ENCODE measurements at places on chromosomes 13 and 19. TPM values are rescaled to one million over a fixed set of nuclear protein-coding genes. Genes with fewer than 3 reads are reported as not detected.

PRR36 gene
- 0.35 TPM for total RNA-seq

PALM3 gene
- 0.70 TPM for total RNA-seq

ZNF765 gene
- 21.7 TPM for total RNA-seq

RPL21 gene
- 736 TPM for total RNA-seq

TMEM86B gene
- total RNA-seq = not detected

- no peak for DNase-seq
These were observed 349.1 kb downstream of the LIG4 start for GRCh38 chr13:107866032-107866940.

DNA sequence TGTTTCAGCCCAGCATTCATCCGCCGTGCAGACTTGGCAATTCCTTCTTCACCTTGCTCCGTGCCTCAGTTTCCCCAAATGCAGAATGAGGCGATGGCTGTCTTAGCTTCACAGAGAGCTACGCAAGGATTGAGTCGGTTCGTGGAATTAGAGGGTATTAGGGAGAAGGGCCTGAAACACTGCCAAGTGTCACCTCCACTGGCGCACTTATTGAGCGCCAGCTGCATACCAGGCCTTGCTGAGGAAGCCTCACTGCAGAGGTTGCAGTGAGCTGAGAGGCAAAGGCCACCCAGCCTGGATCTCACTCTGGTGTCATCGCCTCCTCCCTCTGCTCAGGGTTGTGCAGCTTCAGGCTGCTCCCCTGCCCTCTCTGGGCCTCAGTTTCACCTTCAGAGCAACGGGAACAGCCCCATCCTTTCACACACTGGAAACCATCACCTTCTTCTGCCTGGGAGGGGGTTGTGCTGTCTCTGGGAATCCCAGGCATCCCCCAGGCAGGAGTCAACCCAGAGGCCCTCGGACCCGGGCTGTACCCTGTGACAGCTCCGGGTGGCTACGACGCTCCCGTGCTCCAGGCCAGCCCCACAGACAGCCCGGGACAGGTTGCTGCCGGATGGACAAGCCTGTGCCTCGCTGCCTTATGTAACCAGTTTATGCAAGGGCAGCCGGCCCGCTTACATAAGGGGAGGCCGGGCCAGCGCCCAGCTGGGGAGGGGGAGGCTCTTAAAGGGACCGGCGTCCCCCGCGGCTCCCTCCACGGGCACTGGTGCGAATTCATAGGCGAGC, 31.9 kb downstream of the NFIC start:
- no peak for DNase-seq

GRCh38 chr19:3357271-3357991, 9.0 kb upstream of the NFIC start:
- DNase-seq = no peak

GRCh38 chr19:47049307-47049700, 880 bp upstream of the TMEM160 start:
- peak; percentile 91 for DNase-seq

DNA sequence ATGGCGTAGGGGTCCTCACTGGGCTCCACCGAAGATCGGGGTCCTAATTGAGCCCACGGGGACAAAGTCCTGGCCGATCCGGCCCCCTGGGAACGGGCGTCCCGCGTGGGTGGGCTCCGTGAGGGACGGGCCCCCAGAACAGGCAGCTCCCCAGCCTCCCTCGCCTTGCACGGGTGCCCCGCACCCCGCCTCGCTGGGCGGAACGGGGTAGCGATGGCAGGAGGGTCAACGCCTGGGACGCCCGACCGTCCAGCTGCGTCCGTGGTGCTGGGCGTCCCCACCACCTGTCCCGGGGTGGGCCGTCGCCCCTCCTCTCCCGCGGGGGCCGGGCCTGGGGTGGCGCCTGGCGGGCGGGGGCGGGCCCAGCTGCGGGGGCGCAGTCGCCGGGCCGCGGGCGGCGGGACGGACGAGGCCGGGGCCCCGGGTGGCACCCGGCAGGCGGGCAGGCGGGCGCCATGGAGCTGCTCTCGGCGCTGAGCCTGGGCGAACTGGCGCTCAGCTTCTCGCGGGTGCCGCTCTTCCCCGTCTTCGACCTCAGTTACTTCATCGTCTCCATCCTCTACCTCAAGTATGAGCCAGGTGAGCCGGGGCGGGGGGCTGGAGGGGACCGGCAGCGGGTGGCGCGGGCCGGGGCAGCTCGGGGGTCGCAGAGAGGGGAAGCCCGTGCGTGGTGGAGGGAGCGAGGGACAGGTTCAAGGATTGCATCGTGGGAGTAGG, at the start of gene TMEM38A:
Gene TMEM38A (plus strand): TSS at position 377 of the 717 bp plus-strand sequence. CDS start 79 bp downstream, at position 456.
- no peak for DNase-seq

DNA sequence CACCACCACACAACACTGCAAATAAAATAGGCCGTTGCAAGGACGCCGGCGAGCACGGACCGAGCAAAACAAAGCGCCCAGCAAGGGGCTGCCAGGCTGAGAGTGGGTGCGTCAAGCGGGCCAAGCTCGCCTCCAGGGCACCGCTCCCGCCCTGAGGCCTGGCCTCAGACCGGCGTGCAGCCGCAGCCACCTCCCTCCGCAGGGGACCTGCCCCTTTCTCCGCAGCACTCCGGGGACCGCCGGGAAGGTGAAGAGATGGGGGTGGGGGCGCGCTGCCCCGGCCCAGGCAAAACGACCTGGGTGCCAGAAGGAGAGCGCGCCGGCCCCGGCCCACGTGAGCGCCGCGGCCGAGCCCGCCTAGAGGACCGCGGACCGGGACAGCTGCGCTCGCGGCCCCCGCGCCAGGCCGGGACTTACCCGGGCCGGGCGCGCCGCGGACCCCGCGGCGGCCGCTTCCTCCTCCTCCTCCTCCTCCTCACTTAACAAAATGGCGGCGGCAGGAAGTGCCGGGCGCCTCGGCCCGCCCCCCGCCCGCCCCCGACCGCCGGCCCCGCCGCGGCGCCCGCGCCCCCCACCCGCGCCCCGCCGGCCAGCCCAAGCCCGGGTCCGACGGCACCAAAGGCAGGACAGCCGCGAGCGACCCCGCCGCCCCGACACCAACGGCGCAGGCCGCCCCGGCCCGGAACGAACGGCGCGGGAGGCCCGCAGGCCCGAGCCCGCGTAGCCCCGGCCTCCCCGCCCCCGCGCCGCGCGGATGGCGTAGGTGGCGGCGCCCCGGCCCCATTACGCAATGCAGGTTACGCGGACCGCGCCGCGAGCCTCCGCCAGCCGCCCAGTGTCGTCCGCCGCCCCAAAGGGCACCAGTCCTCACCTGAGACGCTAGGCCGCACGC, 674 bp downstream of the BRD4 start:
- DNase-seq = no peak

DNA sequence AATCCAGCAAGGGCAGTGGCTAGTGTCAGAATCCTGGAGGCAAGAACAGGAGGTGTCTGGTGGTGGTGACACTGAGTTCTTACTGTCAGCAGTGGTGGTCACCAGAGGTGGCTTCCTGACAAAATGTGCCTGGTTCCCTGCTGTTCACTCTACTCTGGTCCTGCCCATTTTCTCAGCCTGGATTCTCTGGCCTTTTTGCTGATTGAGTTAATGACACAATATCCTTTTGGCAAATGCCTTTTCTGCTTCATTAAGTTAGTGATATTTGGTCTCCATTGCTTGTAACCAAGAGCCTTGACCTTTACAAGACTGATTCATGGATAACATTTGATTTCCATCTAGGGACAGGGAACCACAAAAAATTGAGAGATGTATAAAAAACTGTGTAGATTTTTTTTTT, 51.1 kb downstream of the RFC3 start:
- peak; percentile 89 for DNase-seq

GRCh38 chr19:20079476-20079875, 1.7 kb downstream of the ZNF90 start:
- peak; percentile 25 for DNase-seq

GRCh38 chr13:41250993-41251392, 12.4 kb downstream of the MTRF1 start:
- DNase-seq = no peak

DNA sequence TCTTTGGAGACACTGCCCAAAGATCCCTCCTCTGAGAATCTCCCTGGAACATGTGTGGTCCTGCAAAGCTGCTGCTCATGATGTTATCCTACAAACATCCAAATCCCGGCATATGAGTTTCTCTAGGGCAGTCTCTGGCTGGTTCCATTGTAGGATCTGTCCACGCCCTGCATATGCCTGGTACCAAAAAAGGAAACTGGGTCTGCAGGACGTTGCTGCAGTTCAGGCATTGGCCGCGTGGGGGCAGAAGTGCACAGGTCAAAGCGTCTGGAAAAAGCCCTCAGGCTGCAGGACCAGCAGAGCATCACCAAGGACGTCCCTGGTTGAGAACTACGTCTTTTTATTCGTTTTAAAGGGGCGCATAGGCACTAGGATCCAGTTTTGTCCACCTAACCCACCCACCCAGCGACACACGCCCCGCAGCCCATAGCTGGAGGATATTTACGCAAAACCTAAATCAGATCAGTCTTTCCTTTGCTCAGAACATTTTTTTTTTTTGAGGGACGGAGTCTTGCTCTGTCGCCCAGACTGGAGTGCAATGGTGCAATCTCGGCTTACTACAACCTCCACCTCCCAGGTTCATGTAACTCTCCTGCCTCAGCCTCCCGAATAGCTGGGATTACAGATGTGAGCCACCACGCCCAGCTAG, 12.9 kb upstream of the ZNF564 start:
- peak; percentile 72 for DNase-seq

DNA sequence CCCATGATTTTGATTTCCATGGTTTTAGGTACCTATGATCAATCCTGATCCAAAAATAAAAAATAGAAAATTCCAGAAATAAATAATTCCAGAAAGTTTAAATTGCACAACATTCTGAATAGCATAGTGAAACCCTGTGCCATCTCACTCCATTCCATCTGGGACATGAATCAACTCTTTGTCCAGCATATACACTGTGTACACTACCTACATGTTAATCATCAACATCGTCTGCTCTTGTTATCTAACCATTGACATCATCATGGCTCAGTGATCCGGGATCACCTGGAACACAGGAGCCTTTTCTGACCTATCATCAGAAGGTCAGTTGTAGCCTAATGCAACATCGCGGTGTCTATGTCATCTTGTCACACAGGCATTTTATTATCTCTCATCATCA, 75.6 kb downstream of the MYO16 start:
- DNase-seq = peak; percentile 4
